NCI-H1694 treated with DMSO at 0.1 percent for 48 hours (cell line): ENCODE measurements at places on chromosomes 11 and 22.

DNA sequence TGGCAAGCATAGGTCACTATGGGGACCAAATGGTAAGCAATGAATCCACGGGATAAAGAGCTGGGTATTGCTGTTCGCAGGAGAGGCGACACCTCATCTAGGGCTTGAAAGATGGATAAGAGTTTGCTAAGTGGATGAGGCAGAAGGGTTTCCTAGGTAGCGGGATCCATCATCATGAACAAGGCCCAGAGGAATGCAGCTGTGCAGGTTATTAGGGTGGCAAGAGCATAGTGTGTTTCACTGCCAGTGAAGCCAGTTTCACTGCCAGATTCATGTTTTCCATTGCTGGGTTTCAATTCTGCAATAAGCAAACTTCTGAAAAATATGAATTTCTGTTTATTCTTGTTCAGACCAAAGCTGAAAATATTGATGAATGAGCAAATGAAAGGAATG is 27.2 kb downstream of the WEE1 start:
- DNase-seq = no peak

GRCh38 chr11:106326087-106326486 is 248.6 kb downstream of the AASDHPPT start:
- no peak for DNase-seq

DNA sequence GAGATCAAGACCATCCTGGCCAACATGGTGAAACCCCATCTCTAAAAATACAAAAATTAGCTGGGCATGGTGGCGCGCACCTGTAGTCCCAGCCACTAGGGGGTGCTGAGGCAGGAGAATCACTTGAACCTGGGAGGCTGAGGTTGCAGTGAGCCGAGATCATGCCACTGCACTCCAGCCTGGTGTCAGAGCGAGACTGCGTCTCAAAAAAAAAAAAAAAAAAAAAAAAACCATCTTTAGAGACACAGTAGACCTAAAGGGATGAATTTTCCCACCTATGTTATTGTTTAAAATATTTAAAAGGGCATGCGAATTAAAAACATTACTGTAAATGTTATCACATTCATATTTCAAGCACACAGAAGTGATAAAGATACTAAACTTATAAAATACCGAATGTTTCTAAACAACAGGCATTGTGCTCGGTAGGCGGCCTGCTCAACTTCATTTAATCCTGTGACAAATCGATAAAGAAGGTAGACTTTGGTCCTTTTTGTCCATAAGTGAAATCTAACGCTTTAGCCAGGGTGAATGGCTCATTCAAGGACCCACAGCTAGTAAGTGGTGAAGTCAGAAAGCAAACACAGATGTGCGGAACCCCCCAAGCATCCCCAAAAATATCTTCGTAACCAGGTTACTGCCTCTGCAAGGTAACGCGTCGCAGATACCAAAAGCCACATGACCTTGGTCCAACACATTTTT is 16.1 kb downstream of the NCAPD3 start:
- DNase-seq = no peak

DNA sequence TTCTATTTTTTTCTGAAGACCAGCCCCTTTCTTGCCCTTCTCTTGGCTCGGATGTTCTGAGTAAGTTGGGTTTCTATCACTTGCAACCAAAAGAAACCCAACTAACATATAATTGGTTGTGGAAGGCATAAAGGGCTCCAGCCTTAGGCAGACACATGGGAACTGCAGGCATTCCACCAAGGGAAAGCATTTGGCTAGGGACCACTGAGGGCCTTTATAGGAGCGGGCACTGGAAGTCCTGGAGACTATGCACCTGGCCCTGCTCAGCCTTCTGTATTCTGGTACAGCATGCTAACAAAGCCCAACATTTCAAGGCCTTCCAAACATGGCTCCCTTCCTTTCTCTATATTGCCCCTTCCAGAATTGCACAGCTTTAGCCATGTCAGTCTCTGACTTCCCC is 17.6 kb upstream of the LMO1 start:
- no peak for DNase-seq

DNA sequence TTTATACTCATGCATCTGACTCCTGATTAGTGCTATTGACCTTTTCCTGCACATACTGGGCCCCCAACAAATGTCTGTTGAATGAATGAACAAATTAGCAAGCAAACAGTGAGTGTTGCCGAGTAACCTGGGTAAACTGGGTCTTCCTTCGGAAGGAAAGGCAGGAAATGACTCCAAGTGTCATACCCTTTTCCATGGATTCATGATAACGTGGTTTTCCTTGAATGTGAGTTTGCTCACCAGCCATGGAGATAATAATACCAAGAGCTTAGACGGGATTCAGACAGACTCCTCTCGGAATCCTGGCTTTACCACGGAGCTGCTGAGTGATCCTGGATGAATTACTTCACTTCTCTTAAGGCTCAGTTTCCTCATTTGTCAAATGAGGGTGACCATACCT is 16.7 kb downstream of the TECTA start:
- no peak for DNase-seq

DNA sequence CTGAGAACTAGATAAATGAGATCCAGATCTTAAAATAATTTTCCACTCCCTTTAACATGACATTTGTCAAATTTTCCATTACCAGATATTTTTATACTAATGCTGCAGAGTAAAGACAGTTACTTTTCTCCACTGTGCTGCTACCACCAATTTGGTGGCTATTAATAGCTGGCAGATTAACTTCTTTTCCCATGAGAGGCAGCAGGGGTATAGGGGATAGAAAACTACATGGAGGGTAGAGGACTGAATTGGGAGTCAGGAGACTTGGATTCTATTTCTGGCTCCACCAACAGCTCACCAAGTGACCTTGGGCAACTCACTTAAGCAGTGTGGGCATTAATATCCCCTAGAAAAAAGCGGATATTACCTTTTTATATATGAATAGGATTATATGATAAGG is 69.2 kb downstream of the KIF18A start:
- no peak for DNase-seq

DNA sequence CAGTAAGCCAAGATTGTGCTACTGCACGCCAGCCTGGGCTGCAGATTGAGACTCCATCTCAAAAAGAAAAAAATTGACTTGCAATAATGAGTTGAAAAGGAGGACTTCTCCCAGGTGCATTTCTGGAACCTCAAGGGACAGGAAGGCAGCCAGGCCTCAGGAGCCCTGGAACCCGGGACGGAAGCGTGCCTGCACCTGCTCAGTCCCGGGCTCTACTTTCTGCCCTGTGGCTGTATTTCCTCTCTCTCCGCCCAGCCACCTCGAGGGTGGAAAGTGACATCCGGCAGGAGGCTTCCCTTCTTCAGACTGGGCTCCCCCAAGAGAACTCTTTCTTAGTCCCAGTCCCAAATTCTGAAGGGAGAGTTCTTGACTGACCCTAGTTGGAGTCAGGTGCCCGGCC is 20.2 kb upstream of the GAL start:
- DNase-seq = no peak

GRCh38 chr11:132101881-132102280 is 731.5 kb downstream of the NTM start:
- no peak for DNase-seq

- DNase-seq = no peak
Measured at GRCh38 chr11:72570893-72571661, 103.1 kb downstream of the PDE2A start.

- no peak for DNase-seq
Measured at GRCh38 chr11:14471127-14471526, 28.5 kb downstream of the COPB1 start.

DNA sequence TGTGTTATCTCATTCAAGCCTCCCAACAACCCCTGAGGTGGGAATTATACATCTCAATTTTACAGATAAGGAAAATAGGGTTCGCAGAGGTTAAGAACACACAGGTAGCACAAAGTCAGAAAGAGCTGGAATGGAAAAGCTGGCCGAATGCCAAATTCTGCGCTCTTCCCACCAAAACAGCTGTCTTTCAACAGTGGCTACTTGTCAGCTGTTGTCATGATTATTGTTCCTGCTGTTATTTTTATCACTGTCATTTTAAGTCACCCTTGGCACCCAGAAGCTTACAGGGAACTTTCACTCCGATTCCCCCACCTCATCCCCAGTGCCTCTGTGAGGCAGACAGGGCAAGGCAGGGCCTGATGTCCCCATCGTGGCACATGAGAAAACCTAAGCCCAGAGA is 74.5 kb upstream of the CSNK2A3 start:
- peak; percentile 34 for DNase-seq

GRCh38 chr11:35215945-35216344 is 77.0 kb downstream of the CD44 start:
- no peak for DNase-seq

GRCh38 chr22:32627091-32627490 is 152.5 kb downstream of the FBXO7 start:
- DNase-seq = no peak

DNA sequence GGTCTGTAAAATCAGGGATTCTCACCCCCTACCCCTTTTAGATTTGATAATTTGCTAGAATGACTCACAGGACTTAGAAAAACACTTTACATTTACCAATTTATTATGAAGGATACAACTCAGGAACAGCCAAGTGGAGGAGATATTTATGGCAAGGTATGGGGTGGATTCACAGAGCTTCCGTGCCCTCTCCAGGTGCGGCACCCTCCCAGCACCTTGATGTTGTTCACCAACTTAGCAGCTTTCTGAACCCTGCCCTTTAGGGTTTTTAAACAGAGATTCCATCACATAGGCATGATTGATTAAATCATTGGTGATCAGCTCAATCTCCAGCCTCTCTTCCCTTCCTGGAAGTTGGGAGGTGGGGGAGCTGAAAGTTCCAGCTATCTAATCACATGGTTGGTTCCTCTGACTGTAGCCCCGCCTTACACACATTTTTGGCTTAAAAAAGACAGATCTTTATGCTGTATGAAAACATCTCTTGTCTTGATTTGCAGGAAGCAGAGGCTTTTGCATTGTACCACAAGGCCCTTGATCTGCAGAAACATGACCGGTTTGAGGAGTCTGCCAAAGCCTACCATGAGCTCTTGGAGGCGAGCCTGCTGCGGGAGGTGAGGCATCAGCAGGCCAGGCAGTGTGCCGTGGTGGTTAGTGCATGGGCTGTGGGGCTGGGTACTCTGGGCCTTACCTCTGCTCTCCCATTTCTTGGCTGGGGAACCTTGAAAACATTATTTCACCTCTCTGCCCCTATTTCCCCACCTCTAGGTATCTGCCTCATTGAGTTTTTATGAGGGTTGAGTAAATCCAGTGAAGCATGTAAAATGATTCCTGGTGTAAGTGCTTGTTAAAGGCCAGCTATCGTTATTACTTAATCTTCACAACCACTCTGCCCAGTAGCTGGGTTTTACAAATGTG is 27.0 kb downstream of the CABIN1 start:
- no peak for DNase-seq

- DNase-seq = no peak
Measured at GRCh38 chr11:126624506-126624905, 269.0 kb downstream of the ST3GAL4 start.

DNA sequence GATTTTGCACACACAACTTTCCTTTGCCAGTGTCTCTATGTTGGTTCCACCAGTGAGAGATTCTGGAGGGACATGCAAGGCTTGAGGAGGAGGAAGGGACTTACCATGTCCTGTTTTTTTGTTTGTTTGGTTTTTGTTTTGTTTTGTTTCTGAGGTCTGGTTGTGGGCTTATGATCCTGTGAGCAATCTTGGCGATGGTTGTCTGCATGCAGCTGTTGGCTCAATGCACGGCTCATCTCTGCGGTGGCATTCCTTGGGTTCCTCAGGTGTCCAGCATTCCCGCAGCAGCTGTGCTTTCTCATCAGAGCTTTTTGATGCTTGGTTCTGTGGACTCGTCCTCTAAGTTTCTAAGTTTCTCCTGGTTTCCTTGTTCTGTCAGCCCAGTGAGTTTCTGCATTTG is 4.8 kb upstream of the NNMT start:
- no peak for DNase-seq

- no peak for DNase-seq
Measured at GRCh38 chr11:15989685-15990084, 366.7 kb downstream of the SOX6 start.
